ENCODE measurements at places on chromosomes 4 and X.

- DNase-seq: no peak
Observed at GRCh38 chrX:6599230-6599860, 64.4 kb upstream of the VCX3A start.

- no peak for DNase-seq
Observed at GRCh38 chrX:1584237-1585011, 7.0 kb upstream of the AKAP17A start.

DNA sequence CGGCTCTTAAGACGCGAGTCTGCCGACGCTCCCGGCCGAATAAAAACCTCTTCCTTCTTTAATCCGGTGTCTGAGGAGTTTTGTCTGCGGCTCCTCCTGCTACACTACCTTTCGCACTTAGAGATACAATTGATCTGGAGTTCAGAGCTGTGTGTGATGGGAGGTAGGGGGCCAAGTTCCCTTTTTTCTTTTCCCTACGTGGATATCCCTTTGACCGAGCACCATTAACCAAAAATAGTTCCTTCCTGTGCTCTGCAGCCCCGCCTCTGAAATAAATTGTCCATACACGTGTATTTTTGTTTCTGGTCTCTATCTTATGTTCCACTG, 555 bp upstream of the PGM2 start:
- no peak for DNase-seq

DNA sequence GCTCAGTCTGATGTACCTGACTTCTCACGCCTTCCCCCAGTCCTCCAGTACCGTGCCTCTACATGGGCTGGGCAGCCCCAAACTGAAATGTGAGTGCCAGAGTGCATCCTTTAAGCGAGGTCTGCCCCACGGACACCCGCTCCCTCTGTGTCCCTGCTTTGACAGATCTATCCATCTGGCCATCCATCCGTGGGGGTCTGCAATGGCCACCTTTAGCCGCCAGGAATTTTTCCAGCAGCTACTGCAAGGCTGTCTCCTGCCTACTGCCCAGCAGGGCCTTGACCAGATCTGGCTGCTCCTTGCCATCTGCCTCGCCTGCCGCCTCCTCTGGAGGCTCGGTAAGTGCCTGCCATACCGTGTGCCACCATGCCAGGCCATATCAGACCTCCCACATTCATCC, 827 bp downstream of the PORCN start:
- no peak for DNase-seq

GRCh38 chr4:105710678-105711077, 2.1 kb downstream of the GSTCD start:
- DNase-seq: no peak

GRCh38 chr4:73653695-73654106, 33.5 kb upstream of the RASSF6 start:
- no peak for DNase-seq

Measured in activated T-helper 1 cell treated with Interleukin-2 at 50 U/mL for 16 hours (primary cell).